Bone marrow (tissue), 2 donors: ENCODE measurements at places on chromosomes 2 and 18.

DNA sequence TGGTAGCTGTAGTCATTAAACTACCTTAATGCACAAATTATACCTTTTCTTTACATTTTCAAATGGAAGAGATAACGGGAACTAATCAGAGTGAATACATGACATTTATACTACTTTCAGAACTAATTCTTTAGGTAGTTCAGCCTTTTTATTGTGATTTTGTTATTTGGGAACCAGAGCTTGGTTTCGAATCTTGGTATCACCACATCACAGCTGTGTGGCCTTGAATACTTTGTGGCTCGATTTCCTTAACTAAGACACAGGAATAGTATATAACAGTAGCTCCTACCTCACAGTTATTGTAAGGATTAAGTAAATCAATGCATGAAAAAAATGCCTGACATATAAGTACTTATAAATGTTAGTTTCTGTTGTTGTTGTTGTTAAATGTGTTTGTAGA, 240.0 kb downstream of the WDR7 start:
- no peak for DNase-seq

DNA sequence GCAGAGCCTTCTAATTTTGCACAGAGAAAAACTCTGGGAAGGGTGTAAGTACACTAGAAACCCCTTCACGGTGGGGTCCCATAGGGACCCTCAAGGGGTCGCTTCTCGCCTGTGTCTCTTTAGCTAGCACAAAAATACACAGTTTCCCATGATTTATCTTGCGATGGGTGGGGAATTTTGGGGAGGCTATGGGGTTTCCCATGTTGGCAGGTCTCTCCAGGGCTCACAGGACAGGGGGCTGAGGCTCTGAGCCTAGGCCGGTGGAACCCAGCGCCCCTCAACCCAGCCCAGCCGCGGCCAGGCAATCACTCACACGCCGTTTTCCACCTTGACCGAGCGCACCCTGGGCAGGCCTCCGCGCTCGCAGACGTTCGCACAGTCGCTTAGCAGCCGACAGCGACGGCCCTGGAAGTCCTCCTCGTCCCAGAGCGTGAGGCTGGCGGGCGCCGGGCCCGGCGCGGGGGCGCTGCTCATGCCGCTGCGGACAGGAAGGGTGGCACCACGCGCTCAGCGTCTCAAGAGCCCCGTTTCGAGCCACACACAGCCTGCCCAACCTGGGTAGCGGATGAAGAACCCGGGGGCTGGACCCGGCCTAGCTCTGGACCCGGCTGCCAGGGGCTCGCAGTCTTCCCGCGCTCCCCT, 398 bp downstream of the CRYBA2 start:
- no peak for DNase-seq

DNA sequence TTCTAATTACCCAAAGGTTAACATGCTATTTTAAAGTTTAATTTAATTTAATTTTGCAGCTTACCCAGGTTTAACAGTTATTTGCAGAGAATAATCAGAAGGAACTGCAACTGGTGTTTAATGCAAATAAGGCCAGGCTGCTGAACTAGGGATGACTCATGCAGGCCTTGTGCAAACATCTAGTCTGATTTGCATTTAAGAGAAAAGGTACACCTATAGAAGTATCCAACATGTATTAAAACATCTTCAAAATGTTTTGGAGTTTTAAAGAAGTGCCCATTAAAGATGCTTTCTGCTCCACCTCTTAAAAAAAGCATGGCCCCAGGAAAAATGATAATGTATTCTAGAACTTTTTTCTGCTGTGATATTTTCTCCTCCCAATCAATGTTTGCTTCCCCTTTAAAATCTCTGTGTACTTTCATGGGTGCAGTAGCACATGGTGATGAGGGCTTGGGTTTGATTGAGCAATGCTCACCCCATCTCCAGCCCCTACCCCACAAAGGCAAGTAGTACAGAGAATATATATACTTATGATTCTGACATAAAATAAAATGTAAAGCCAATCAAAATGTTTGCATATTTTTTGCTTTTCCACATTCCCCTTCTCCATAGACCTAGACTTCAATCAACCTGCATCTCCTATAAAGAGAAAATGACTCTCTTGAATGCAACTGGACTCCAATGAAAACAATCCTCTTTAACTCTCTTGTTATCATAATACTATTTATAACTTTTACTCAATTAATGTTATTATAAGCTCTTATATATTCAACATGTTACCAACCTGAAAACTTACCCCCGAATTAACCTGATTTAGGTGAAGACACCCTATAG, 54.1 kb downstream of the ATP8B1 start:
- DNase-seq: no peak

- no peak for DNase-seq
Observed at GRCh38 chr2:152467677-152468410, 132.9 kb downstream of the FMNL2 start.

DNA sequence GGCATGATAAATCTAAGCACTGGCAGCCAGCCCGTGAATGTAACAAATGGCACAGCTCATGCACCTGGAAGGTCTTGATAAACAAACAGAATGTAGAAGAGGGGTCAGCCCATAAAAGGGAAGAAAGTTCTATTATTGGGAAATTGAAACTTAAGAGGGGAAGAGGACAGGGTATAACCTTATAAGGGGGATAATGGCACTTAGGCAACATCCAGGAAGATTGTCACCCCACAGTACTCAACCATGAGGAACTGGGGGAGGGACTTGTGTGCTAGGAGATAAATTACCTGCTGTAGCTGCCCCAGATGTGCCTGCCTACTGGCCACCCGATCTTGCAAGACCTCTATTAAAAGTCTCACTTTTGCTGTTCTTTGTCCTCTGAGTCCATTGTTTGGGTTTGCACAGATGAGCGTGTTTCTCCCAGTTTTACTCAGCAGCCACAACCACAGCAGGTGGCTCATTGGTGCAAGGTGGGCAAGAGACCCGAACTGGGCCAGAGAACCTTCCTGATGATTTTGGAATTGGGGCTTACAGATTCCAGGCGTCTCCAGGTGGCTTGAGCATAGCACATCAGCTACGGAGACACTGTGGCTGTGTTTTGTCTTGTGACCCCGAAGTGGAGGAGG, 79.0 kb upstream of the TAF1B start:
- DNase-seq: no peak

DNA sequence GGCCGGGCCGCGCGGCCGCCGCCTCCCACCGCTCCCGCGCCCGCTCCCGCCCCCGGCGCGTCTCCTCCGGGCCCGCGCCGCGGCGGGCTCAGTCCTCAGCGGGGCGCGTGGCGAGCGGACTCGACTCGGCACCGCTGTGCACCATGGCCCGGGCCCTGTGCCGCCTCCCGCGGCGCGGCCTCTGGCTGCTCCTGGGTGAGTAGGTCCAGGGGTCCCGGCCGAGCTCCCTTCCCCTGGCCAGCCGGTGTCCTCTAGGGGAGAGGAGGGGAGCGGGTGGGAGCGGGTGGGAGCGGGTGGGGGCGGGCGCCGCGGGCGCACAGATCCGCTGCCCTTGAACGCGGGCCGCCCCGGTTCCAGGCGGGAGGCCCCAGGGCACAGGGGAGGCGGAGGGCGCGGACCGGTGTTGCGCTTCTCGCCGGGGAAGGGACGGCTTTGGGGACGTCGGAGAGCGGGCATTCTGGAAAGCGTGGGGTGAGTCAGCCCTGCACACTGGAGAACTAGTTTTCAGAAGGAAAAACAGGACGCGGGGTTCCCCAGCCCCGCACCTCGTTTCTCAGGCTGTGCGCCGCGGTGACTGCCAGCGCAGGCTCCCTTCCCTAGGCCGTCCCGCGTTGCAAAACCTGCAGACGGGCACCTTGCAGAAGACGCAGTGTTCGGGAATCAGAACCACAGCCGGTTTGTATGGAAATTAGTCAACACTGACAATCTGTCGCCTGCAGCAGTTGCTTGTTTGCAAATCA, at the start of gene RAMP1:
Gene RAMP1, plus strand, starts transcription at position 91 of the 740 bp plus-strand sequence. Its CDS starts 53 bp downstream, at position 144.
- no peak for DNase-seq
